Neural progenitor cell (in vitro differentiated cells): ENCODE measurements at places on chromosomes 3 and 15. TPM values are rescaled to one million over a fixed set of nuclear protein-coding genes. Genes with fewer than 3 reads are reported as not detected.

GRCh38 chr3:21672303-21672702 is 78.7 kb downstream of the ZNF385D start:
- no peak for DNase-seq

MAP6D1 gene
- total RNA-seq: 3.5 and 12.4 TPM in 2 replicates

- no peak for DNase-seq
Measured at GRCh38 chr3:151275091-151275490, 3.3 kb downstream of the P2RY14 start.

- DNase-seq: no peak
Measured at GRCh38 chr3:106715286-106715685, 662.0 kb upstream of the CCDC54 start.

- no peak for DNase-seq
Measured at GRCh38 chr15:91870876-91871537, 17.5 kb downstream of the SLCO3A1 start.

- DNase-seq: no peak
Measured at GRCh38 chr3:38690185-38690584, 40.7 kb upstream of the SCN5A start.

SCAMP2 gene
- 19.4 and 44.5 TPM in 2 replicates for total RNA-seq

DNA sequence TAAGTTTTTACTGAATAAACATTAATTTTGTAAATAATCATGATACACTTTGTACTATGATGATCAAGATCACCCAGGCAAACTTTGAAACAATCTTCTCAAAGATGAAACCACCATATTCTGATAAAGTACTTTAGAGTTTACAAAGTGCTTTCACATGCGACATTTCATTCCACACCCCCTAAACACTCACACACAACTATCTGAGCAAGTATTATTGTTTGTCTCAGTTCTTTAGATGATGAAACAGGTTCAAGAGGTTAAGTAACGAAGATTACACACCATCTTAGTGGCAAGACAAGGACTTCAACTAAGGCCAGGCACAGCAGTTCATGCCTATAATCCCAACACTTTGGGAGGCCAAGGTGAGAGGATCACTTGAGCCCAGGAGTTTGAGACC is 37.6 kb downstream of the ZNF148 start:
- DNase-seq: no peak

DNA sequence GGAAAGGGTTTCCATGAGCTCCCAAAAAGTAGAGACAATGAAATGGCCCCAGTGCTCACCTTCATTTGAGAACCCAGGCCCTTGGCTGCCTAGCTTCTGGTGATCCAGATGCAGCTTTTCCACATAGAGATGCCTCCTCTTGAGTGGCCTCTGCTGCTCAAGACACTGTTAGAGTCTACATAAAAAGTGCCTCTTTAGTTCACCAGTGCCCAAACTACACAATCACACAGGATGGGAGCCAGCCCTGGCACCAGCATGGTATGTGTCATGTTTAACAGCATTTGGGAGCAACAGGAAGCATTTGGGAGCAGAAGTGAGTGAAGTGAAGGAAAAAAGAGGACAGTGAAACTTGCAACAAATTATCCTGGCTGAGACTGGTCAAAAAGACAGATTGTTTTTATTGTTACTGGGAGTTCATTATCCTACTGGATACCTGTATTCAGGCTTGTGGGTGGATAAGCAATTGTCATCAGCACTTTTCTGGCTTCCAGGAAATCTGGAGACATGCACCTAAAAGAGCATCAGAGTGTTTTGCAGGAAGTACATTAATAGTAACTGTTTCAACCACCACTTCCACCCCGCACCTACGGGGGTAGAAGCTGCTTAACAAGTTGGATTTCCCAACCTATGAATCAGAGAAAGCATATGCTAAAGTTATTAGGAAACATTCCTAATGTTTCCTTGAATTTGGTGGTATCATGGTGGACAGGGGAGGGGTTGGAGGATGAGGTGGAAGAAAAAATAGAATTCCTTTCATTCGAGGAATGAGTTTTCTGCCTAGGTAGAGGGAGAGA is 416.2 kb downstream of the IGSF11 start:
- no peak for DNase-seq

GRCh38 chr15:70269311-70269911 is 171.7 kb upstream of the TLE3 start:
- DNase-seq: peak; percentile 48

GRCh38 chr3:38311476-38311875 is 29.4 kb downstream of the SLC22A14 start:
- DNase-seq: no peak

DNA sequence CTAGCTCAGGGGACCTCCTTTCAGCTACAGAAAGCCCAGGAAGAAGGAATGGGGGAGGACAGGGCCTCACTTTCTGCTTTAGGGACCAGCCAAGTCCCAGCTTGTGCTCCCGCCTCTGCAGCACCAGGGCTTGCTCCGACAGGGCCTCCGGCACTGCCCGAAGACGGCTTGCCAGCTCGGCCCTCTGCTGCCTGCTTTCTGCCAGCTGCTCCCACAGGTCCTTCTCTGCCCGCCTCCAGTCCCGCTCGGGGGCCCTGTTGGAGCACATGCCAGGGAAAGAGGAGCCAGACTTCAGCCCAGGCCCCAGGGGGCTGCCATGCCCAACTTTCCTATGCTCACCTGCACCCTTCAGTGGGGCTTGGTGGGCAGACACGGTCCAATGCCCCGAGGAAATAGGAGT is 4.3 kb upstream of the CLK3 start:
- DNase-seq: no peak

- no peak for DNase-seq
Measured at GRCh38 chr3:54634122-54634469, 293.8 kb downstream of the LRTM1 start.

ZNF660 gene
- 14.7 and 26.7 TPM in 2 replicates for total RNA-seq

FBXW12 gene
- total RNA-seq: 0.82 and 1.4 TPM in 2 replicates

- DNase-seq: no peak
Measured at GRCh38 chr3:177424521-177424920, 227.2 kb upstream of the TBL1XR1 start.

FGF12 gene
- 6.6 and 7.0 TPM in 2 replicates for total RNA-seq

ACOX2 gene
- 4.3 and 7.6 TPM in 2 replicates for total RNA-seq

EPHB1 gene
- total RNA-seq: 8.8 and 9.1 TPM in 2 replicates

GRCh38 chr3:158680861-158681260 is 8.4 kb upstream of the LXN start:
- DNase-seq: no peak

HACL1 gene
- 38.8 and 48.6 TPM in 2 replicates for total RNA-seq

LEKR1 gene
- total RNA-seq: 0.56 and 1.9 TPM in 2 replicates

DNA sequence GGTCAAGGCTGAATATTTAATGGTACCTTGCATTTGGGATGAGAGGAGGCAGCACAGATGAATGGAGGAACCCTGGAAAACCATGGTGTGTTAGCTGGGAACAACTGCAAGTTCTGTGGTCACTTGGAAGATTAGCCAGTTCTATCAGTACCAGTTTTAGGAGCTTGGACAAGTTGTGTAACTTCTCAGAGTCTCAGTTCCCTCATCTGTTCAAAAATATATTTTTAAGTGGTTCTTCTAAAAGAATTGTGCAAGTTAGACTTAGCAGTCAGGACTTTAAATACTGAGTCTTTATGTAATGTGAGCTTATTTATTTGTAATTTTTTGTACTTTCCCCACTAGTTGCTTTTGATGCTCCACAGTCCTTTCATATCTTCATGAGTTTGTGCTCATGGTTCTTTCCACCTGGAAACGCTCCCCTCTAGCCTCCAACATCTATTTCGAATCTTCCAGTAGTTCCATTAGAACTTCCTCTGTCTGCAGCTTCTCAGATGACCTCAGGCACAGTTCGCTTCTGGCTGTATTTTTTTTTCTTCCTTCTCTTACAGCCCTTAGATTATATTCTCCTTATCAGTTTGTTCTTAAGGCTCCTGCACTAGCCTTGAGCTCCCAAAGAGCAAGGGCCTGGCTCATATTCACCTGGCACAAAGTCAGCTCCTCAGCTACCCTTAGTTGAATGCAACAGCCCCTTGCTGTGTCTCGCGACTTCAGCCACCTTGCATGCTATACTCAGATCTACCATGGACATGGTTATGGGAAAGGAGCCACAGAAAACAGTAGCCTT is 27.1 kb downstream of the ITPR1 start:
- DNase-seq: no peak

GRCh38 chr3:79011821-79012529 is 755.8 kb downstream of the ROBO1 start:
- no peak for DNase-seq

GRCh38 chr3:195236076-195236798 is 34.7 kb downstream of the XXYLT1 start:
- no peak for DNase-seq

DNA sequence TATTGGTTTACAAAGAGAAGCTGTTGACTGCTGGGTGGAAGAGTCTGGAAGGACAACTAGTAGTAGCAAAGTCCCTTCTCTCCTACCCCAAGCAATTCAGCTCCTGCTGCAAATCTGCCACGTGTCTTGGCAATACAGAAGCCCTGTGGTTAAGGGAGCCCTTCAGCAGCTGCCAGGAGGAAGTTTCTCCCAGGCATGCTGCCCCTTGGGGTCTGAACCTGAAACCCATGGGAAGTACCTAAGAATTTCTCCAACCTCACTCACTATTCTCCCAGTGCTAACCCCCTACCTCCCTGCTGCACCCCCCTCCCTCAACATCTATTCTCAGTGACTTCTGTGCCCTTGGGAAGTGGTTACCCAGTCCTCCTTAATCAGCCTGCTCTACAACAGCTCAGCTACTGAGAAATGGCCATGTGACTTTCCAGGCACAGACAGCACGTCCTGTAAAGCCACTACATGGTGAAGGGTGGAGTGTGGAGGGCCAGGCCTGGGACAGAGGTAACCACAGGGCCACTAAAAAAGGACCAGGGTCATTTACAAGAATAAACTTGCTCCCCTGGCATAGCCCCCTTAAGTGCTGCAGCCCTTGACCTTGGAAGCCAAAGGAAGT is 316.6 kb downstream of the NTRK3 start:
- no peak for DNase-seq

GRCh38 chr3:112759681-112760080 is 87.0 kb downstream of the CD200R1L start:
- DNase-seq: no peak

PLCH1 gene
- total RNA-seq: 28.8 and 32.0 TPM in 2 replicates

DNA sequence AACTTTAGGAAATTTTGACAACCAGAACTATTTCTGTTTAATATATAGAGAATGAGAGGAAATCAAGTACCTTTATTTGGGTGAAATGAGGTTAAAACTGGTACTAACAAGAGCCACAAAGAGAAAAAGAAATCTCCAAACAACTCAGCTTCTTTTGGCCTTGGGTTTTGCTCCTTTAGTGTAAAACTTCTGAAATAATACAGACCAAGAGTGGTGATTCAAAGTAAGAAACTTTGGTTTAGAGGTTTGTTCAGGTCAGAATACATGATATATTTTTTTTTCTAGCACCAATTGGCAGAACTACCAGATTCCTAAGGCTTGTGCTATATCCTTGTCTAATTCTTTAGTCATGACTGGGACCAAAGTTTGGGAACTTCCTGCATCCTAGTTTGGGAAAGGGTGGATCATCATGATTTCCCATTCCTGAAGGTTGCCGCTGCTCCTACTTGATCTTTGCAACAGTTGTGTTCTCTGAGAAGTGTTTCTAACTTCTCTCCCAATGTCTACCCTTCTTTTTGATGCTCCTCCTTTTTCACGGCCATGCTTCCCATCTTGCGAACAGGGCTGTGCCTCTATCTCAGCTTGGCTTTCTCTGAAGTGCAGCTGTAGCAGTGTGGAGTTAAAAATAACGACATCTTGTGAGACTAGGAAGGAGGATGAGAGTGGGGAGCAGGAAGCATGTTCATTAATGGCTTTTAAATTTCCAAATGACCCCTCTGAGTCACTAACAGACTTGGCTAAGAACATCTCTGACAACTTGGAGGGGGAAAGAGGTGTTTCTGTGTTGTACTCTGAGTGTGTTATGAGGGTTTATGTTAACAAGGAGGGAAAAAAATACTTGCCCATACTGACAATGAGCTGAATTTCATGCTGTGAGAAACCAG is 87.7 kb downstream of the KCNAB1 start:
- no peak for DNase-seq
